ENCODE measurements at places on chromosomes 7 and 10. TPM values are rescaled to one million over a fixed set of nuclear protein-coding genes. Genes with fewer than 3 reads are reported as not detected.

ELN gene
- 8.1 TPM for total RNA-seq

TRPV5 gene
- total RNA-seq = not detected

AIFM2 gene
- total RNA-seq = 14.5 TPM

LAMB1 gene
- total RNA-seq = 29.1 TPM

KAZALD1 gene
- total RNA-seq = 0.78 TPM

GIMAP8 gene
- 4.4 TPM for total RNA-seq

NPTX2 gene
- 0.38 TPM for total RNA-seq

SPDYE8 gene
- total RNA-seq = not detected

R3HCC1L gene
- total RNA-seq = 4.8 TPM

FANK1 gene
- not detected for total RNA-seq

ABCB1 gene
- total RNA-seq = 33.4 TPM

TRIM50 gene
- not detected for total RNA-seq

STMP1 gene
- total RNA-seq = 12.5 TPM

FAM241B gene
- total RNA-seq = 1.2 TPM

DGKB gene
- 0.33 TPM for total RNA-seq

HOGA1 gene
- total RNA-seq = 66.2 TPM

ZNF679 gene
- total RNA-seq = not detected

SLC18A3 gene
- not detected for total RNA-seq

RASSF4 gene
- 25.0 TPM for total RNA-seq

IFRD1 gene
- 27.6 TPM for total RNA-seq

PDZD8 gene
- total RNA-seq = 29.6 TPM

PTF1A gene
- not detected for total RNA-seq

STEAP1 gene
- total RNA-seq = 5.5 TPM
